Stimulated activated CD4-positive, alpha-beta T cell treated with anti-CD3 and anti-CD28 coated beads, Interleukin-4, amount 100 ng/mL, for 1 hour (primary cell): ENCODE measurements at places on chromosomes 16 and 17.

DNA sequence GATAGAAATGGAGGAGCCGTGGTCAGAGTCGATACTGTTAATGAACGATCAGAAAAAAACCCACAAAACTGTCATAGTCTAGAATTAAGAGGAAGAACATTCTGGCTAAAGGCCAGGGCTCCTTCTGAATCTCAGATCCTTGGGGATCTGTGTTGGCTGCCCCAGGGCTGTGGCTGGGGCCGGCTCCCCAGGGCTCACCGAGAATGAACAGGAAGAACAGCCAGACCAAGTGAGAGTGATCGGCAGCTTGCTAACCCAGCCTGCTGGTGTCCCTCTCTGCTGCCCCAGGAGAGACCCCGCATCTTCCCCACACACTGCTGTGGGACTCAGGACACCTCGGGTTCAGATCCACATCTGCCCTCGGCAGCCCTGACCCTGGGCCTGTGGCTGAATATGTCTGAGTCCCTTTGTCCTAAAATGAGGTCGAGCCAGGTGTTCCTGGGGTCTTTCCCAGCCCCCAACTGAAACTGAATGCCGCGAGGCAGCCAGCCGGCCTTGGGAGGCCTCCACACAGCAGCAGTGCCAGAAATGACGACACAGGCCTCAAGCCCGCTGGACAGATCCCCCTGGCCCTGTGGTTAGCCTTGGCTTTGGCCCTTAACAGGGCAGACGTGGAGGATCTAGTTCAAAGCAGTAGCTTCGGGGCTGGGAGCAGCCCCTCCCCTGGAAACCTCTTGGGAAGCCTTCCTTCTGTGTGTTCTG lies 23.9 kb upstream of the CLEC18A start:
- DNase-seq: no peak

DNA sequence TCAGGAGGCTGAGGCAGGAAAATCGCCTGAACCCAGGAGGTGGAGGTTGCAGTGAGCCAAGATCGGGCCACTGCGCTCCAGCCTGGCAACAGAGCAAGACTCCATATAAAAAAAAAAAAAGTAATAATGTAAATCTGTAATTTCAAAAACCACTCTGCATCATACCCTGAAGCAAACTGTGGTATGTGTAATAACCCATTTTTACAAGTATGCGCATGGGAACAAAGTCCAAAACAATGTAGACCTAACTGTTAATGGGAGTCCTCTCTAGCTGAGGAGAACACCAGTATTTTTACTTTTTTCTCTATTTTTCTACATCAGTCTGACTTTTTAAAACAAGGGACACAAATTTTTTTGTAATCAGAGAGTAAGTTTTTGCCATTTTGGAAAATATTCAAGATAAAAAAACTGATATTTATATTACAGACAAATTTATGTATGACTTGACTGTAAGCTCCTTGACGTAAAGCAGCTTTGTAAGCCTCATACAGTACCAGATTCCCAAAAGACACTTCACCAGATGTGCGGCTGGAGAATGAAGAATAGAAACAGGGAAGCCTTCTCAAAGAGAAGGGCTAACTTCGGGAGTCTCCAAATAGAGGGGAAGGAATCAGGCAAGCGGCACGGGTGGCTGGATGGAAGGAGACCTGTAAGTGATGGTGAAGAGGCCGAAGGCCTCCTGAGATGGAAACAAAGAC lies 25.7 kb downstream of the CMTM4 start:
- no peak for DNase-seq

DNA sequence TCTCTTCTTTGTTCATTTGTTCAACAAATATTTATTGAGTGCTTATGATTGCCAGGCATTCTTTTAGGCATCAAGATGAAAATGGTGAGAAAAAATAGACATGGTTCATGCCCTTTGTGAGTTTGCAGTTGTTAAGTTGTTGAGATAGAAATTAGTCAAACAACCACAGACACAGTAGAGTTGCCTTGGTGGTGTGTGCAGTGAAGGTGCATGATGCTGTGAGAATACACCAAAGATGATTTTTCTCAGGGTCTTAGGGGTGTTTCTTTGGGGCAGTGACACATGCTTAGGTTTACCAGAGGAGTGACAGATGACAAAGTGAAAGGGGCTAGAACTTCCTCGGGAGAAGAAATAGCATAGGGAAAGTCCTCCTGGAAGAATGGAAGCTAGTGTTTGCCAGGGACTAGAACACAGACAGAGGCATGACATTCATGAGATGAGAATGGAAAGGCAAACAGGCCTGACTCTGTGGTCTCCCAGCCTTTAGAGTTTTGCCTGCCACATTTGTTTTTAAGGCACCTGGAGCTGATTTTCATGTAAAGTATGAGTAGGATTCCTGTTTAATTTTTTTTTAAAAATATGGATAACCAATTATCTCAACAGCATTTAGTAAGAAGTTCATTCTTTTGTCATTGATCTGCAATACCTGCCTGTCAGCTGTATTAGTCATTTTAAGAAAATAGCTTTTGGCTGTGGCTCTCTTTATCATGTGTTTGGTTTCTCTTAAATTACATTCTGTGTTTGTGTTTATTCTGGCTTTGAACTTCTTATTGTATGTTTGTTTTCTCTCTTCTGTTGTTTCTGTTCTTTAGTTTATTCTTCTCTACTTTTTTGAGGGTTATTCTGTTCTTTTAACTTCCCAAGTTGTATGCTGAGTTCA lies 36.6 kb downstream of the CYLD start:
- no peak for DNase-seq

- DNase-seq: no peak
Measured at GRCh38 chr17:27244011-27244410, 49.9 kb upstream of the WSB1 start.

- DNase-seq: no peak
Measured at GRCh38 chr17:73634629-73635028, 9.6 kb downstream of the SDK2 start.

DNA sequence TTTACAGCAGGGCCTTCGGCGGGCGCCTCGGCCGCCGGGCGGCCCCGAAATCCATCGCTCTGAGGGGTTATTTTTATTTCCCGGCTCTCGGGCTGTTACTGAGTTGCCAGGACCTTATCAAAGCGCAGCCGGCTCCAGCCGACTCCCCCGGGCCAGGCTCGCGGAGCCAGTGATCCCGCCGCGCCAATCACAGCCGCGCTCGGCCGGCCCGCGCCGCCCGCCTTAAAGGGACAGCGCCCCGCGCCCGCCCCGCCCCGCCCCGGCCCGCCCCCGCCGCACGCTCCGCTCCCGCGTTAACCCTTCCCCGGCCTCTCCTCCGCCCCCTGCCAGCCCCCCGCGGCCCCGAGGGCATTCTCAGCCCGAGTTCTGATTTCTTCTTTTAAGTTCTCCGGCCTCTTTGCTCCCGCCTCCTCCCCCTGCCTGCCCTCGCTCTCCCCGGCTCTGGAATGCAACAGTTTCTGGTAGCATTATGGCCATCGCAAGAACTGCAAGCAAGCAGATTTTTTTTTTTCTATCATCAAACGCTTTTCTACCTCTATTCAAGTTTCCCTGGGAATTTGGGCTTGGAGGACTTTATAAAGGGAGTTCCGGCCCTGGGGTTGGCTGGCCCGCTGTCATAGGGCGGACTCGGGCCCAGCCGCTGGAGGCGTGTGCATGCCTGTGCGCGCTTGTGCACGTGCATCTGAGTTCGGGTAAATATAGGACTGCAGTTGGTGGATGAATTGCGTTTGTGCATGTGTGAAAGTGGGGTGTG lies at the start of gene AXIN2:
TSS of gene AXIN2 (minus strand) at position 197 of the 754 bp plus-strand sequence. CDS start 3,028 bp downstream, outside the sequence.
- DNase-seq: peak; percentile 86

- DNase-seq: no peak
Measured at GRCh38 chr16:69467531-69468204, 43.2 kb downstream of the CYB5B start.

DNA sequence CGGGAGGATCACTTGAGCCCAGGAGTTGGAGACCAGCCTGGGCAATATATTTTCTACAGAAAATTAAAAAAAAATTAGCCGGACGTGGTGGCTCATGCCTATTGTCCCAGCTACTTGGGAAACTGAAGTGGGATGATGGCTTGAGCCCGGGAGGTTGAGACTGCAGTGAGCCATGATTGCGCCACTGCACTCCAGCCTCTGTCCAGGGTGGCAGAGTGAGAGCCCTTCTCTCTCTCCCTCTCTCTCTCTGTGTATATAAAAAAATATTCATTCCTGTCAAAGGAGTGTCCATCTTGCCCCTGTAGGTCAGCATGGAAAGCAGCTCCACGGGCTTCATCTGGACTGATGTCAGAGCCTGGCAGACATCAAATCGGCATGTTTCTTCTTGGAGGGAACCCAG lies 31.2 kb downstream of the MGAT5B start:
- DNase-seq: no peak
